CD4-positive, alpha-beta T cell (primary cell): ENCODE measurements at places on chromosomes 16 and 17.

GRCh38 chr17:68328676-68329075, 37.4 kb downstream of the ARSG start:
- no peak for DNase-seq

- peak; percentile 58 for DNase-seq
Observed at GRCh38 chr16:1770328-1771187, 785 bp downstream of the NME3 start.

DNA sequence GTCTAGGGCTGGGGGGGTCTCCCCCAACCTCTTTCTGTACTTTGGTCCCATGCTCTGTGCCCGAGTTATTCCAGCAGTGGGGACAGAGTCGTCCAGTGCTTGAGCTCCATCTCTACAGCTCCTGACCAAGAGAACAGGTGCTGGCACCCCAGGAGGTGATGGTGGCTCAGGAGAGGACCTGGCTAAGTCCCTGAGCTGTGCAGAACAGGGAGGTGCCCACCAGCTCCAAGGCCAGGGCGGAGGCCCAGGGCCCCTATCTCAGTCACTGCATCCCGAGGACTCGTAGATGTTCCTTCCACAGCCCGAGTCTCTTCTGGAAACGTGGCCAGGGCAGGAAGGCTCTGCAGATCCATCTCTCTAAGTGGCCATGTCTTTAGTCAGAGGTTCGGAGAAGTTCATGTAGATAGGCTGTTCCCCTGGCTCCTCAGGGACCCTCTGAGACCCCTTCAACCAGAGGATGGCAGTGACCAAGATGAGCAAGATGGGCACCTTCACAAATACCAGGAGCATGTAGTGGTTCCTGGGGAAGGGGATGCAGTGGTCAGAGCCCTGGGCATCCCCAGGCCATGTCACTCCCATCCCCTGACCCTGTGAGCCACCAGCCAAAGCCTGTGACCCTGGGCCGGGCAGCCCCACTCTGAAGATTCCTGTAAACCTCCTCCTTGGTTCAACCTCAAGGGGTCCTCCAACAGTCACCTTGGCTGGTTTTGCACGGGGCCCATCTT, 8.7 kb downstream of the CD300LB start:
- DNase-seq, result no peak

DNA sequence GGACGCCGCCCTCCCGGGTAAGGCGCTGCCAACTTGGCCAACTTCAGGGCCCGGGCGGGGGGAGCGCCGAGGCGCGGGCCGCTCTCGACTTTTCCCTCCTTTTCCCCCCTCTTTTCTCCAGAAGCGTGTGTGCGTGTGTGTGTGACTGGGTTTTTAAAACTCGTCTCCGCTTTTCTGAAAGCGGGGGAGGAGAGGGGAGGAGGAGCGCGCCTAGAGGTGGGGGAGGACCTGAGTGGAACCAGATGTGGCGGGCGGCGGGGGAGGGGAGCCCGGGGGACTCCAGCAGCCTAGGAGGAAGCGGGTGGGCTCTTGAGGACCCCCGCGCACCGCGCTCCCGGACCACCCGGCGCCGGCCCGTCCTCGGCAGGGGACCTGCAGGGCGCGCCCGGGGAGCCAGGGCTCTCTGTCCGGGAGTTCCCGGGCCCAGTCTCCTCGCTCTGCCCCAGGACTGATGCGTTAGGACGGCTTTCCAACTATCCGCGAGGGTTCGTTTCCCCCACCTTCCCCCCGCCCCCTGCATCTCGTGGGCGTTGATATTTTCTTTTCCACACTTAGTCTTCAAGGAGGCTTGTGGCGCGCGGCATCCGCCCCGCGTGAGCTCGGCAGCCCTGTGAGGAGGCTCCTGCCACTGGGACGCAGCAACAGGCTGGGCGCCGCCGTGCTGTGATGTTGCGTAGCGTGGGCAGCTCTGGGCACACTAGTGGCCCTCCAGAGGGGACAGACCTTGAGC, 599 bp downstream of the MRC2 start:
- DNase-seq, result no peak

DNA sequence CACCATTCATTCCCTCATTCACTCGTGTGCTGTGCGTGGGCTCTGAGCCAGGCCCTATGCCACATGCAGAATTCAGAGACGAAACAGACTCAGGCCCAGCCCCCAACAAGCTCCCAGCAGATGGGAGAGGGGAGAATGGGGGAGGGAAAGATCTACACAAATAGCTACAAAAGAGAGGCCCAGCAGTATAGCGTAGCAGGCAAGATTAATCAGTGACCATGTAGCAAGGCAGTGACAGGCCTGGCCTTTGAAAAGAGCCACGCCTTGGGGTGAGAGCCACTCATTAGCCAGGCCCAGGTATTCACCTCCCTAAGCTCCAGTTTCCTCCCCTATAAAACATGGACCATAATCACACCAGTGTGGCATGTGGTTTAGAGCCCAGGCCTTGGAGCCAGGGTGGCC, 16.4 kb upstream of the KRT19 start:
- DNase-seq, result no peak
